AG08395 (cell line): ENCODE measurements at places on chromosomes 16 and 17.

GRCh38 chr17:57357830-57358430 is 101.6 kb downstream of the MSI2 start:
- no peak for DNase-seq

DNA sequence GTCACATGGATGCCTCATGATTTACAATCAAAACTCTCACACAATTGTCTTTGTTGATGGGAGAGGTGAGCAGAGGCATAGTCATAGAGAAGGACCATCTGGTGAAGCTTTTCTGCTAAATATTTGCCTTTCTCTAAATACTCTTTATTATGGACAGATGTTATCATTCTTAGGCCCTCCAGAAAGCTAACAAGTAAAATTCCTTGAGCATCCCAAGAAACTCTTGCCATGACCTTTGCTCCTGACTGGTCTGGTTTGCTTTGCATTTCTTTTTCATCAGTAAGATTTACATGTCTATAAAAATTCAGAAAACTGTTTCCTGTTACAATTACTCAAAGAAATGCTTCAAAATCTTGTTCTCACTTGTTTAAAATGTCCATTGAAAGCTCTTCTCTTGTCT is 1336.6 kb upstream of the CDH8 start:
- DNase-seq, result no peak

DNA sequence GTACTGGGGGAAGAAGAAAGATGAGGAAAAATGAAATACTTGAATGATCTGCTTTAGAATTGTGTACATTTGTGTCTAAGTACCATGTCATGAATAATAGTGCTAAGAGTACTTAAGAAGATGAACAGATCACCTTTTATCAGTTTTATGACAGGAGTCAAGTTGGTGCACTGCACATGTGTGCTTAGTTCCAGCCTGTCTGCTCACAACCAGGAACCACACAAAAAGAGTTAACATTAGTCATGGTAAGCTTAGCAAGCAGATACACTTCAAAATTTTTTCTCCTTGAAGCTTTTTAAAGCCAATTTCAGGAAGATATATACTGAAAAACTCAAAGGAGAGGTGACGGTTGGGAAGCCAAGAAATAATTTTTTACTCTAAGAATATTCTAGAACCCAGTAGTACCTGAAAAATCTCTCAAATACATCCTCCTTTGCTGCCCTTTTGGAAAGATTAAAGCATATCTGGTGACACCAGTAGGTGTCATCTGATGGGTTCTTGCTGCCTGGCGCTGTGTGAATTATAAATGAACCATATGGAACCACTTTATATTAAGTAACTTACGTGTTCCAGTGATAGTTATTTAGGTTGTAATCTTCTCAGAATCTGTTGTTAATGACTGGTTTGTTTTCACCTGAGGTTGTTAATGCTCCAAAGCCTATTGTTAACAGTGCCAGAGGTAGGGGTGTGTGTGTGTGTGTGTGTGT is 93.4 kb downstream of the MSI2 start:
- no peak for DNase-seq

DNA sequence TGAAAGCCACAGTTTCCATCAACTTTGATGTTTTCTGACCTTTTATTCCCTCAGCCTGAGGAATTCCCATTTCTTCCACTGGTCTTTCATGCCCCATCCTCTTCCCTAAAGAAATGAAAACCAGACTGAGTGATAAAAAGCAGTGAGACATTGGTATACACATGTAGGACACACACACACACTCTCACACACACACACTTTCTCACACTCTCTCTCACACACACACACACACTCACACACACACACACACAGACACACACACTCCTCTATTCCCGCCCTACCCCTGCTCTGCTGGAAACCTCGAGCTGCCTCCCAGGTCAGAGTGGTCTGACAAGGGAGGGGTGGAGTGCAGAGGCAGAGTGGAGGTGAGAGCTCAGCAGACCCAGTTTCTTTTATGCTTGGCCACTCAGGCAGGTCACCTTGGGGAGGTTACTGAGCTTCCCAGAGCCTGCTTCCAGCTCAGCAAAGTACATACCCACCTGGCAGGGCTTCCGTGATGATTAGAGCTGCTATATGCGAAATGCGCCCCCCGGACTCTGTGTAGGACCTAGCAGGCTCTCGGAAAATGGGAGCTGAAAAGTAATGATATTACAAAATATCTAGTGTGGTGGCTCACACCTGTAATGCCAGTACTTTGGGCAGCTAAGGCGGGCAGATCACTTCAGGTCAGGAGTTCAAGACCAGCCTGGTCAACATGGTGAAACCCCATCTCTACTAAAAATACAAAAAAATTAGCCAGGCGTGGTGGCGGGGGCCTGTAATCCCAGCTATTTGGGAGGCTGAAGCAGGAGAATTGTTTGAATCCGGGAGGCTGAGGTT is 30.7 kb downstream of the CCR7 start:
- no peak for DNase-seq

GRCh38 chr17:39765175-39765574 is 27.4 kb downstream of the GRB7 start:
- DNase-seq, result no peak

- peak; percentile 77 for DNase-seq
Observed at GRCh38 chr17:55770196-55770870, 19.5 kb downstream of the PCTP start.

- peak; percentile 99 for DNase-seq
Observed at GRCh38 chr16:29925781-29926710, at the start of gene KCTD13. KCTD13 (minus strand) TSS chr16:29926226; CDS start chr16:29926033, 193 bp downstream.

- peak; percentile 81 for DNase-seq
Observed at GRCh38 chr17:40316571-40317344, 7.8 kb downstream of the RARA start.

DNA sequence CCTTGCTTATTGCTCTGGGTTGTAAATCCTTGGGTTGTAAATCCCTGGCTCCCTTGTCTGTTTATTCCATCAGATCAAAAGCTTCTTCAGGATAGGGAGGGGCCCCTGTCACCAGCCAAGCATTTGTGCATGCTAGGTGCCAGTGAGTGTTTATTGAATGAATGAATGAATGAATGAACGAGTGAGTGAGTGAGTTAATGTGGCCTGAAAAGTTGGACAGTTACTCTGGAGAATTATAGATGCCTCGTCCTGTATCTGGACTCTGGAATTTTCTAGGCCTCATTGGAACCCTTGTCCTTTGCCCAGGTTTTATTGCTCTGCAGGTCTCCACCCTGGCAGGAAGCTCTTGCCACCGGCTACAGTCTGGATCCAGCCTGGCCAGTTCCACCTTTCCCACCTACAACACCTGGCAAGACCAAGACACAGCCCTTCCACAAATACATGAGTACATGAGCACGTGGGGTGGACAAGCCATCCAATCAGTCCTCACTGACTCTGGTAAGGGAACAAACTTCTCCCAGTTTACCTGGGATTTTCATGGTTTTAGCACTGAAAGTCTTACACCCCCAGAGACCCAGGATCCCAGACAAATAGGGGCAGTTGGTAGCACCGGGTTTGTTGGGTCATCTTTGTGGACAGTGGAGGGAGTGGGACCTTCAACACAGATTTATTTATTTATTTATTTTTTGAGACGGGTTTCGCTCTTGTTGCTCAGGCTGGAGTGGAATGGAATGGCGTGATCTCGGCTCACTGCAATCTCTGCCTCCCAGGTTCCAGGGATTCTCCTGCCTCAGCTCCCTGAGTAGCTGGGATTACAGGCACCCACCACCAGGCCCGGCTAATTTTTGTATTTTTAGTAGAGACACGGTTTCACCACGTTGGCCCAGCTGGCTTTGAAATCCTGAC is 14.7 kb upstream of the CDH1 start:
- DNase-seq, result no peak

- DNase-seq, result peak; percentile 68
Observed at GRCh38 chr17:1275962-1276736, 3.3 kb upstream of the TRARG1 start.

- no peak for DNase-seq
Observed at GRCh38 chr16:87115646-87116045, 201.5 kb downstream of the C16orf95 start.

DNA sequence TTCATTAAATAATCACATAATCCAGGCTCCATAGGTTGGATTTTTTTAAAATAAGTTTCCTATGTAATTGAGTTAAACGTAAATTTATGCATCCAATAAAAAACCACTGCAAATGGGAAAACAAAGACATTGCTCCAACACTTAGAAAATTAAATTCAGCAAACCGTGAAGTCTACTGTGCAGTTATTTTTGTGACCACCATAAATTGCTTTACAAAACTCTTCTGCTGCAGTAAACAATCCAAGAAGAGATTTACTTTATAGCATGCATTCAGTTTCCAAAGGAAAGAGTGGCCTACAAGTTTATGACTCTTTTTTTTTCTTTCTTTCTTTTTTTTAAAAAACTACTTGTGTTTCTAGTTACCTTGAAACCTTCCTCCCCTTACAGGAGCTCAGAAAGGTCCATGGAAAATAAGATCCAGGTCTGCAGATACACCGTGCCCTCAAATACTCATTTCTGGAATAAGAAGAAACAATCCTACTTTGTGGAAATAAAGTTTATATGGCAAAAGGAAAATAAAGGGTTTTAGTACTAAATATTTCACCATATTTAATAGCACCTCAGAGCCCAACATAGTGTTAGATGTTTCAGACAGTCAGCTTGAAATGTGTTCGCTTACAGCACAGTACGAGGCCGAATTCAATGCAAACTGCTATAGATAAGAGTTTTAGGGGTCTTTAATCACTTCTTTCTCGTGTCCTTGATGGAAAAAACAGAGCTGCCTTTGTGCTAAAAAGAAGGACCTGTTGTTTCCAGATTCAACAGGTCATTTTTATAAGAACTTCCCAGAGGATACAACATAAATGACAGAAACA is 3.2 kb downstream of the HS3ST3A1 start:
- no peak for DNase-seq

GRCh38 chr17:83202002-83203000 is 122.9 kb downstream of the METRNL start:
- no peak for DNase-seq

GRCh38 chr17:27236717-27237315 is 57.1 kb upstream of the WSB1 start:
- DNase-seq, result peak; percentile 68

DNA sequence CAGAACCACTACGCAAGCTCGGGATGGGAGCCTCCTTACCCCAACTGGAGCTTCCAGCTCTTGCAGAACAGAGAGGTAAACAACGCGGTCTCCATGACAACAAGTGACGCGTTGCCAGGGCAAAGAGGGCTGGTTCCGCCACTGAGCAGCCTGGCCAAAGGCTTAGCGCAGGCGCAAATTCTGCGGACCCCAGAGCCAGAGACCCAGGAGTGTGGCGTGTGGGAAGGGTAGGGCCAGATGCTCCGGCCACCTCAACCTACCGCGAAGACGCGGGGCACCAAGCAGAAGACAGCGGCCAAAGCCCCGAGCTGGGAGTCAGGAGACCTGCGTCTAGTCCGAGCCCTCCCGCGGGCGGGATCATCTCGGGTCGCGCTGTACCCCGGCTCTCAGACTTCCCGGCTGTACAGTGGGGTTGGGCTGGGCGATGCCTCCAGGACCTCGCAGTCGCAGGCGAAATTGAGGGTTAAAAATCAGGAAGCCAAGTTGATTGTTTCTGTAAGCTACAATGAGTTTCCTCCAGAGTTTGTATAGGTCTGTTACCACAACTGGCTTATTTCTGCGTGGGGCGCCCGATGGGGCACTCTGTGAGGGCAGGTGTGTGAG is at the start of gene TEKT1:
TSS of gene TEKT1 (minus strand) at position 69 of the 603 bp plus-strand sequence. CDS start 1,353 bp downstream, outside the sequence.
- DNase-seq, result peak; percentile 73

DNA sequence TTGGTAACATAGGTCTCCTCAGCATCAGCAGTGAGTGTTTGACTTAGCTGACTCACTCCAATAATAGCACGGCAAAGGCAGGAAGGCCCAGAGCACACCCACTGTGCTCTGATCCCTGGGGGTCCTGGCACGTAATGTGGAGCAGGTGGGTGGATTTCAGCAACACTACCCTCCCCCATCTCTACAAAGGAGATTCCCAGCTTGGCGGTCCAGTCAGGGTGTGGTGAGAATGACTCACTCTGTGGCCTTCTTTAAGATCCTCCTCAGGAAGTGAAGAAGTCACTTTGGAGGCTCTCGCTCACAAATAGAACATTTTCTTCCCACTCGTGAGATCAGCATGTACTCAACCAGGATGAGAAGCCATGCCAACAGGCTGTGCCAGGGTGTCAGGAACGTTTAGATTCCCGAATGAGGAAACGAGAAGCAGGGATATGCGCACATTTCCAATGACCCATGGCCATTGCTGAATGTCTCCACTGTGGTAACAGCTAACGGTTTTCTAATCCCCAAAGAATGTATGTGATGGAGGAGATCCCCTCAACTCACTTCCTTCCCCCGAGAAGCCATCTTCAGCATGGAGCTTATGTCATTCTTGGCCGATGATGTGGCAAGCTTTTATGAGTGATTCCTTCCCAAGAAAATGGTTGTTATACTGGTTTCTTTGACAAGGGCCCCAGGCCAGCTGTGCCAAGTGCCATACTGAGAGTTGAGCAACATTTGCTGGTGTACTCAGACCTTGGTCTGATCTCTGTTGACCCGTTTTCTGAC is 365.2 kb downstream of the C16orf95 start:
- DNase-seq, result peak; percentile 89

DNA sequence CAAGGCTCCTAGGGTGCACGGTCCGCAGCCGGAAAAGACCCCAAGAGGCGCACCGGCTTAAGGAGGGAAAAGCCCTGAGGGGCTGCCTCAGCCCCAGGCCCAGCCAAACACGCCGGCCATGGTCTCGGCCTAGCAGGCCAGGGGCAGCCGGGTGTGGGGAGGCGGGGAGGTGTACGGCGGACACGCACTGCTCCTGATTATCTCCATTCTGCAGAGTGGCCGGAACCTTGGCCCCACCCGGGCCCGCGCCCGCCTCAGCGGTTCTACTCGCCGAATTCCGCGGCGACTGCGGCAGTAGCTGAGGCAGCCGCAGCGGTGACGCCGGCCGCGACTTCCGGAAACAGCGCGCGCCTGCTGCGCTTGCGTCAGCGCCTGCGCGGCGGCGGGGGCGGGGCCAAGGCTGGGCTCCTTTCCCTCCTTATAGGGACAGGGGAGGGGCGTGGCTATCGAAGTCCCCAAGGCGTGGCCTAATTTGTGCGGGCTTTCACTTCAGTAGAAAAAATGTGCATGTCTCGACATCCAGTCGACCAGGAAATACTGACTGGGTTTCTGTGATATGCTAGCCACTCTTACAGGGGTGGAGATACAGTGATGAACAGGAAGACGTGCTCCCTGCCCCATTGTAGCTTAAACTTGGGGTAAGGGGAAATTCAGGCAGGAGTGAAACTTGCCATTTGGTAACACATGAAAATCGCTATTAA is at the start of gene PARN:
TSS of gene PARN (minus strand) at position 342 of the 701 bp plus-strand sequence. CDS start at position 207, 135 bp downstream.
- peak; percentile 98 for DNase-seq

DNA sequence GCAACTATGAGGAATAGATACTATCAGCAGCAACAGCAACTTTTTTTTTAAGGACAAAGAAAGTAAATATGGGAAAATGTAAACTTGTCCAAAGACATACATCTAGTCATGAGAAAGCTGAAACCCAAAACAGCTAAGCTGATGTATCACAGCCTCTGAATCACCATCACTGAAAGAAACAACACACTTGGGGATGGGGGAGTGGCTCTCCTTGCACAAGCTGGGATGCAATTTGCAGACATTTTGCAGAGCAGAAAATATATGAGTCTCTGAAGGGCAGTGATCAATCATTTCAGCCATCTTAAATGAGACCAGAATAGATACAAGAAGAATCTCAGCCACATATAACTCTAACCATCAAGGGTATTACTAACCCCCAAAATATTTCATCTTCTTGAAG is 79.1 kb downstream of the GRIN2A start:
- peak; percentile 54 for DNase-seq
